Activated CD8-positive, alpha-beta memory T cell treated with anti-CD3 and anti-CD28 coated beads, Interleukin-2, amount 50 U/mL, for 4 hours (primary cell): ENCODE measurements at places on chromosomes 7 and 10.

- DNase-seq, result no peak
Observed at GRCh38 chr10:48745662-48746245, 61.1 kb downstream of the WDFY4 start.

GRCh38 chr10:16789261-16789660, 28.0 kb downstream of the RSU1 start:
- DNase-seq, result no peak

- no peak for DNase-seq
Observed at GRCh38 chr7:16368885-16369284, 52.5 kb downstream of the CRPPA start.

DNA sequence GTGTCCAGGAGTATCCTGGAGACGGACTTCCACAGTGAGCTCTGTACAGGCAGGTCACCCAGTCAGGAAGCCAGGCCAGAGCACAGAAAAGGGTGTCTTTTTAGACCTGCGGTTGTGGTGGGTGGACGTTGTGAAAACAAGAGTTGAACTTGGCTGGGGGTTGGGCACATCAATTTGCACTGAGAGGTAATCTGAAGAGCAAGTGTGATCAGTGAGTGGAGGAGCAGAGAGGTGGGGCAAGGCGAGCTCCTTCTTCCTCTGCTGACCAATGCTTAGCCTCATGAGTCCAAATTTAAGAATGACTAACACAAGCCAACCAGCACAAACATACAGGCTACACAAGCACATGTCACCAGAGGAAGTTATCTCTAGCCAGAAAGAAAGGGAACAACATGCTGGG, 310.8 kb downstream of the TCERG1L start:
- DNase-seq, result no peak

GRCh38 chr7:133196856-133197612, 55.8 kb upstream of the EXOC4 start:
- no peak for DNase-seq

- DNase-seq, result peak; percentile 61
Observed at GRCh38 chr7:158818325-158819213, 10.7 kb downstream of the ESYT2 start.

DNA sequence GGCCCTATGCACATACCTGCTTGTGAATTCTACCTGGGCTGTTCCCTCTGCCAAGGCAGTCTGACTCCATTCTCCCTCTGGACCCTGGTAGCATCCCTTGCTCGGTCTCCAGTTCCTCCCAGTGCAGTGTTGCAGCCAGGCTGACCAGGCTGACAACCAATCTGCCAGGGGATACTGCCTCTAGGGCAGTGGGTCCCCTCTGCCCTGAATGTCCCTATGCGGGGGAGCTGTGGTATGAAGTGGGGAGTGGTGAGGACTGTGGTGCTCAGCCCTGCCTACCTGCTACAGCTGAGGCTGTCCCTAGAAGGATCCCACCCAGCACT, 48.0 kb upstream of the CAMK2B start:
- DNase-seq, result no peak

- no peak for DNase-seq
Observed at GRCh38 chr7:111498391-111499007, 63.8 kb downstream of the IMMP2L start.

GRCh38 chr10:48498940-48499510, 105.8 kb downstream of the ARHGAP22 start:
- DNase-seq, result no peak

DNA sequence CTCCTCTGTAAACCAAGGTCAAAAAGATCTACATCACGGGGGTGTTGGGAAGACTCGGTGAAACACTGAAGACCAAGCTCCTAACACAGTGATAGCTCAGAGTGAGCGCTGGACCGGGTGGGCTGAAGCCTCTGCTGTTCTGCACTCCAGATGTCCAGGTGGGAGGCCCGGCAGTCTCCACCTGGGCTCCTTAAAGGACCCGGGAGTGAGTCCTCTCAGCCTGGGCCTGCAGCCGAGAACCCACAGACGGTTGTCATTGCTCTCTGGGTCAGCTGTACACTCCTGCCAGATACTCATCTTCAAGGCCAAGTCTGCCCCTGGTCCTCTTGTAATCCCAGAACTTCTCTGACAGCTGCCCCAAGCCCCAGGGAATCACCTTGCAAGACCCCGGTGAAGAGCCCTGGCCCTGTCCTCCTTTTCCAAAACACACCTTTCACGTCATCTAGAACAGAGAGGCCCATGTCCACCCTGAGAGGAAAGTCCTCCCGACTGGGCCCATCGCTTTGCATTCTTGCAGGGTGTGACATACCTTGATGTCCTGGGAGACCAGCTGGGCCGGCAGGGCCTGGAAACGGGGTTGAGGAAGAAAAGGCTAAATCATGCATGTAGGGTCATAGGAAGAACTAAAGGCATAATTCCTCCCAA, 43.7 kb downstream of the COL17A1 start:
- no peak for DNase-seq

GRCh38 chr10:115441907-115442545, 348.9 kb downstream of the ATRNL1 start:
- no peak for DNase-seq

GRCh38 chr10:22606164-22606614, 108.2 kb downstream of the PIP4K2A start:
- no peak for DNase-seq
